ENCODE measurements at places on chromosomes 7 and 10.

- DNase-seq, result no peak
Observed at GRCh38 chr10:108862676-108863350, 1060.5 kb downstream of the XPNPEP1 start.

DNA sequence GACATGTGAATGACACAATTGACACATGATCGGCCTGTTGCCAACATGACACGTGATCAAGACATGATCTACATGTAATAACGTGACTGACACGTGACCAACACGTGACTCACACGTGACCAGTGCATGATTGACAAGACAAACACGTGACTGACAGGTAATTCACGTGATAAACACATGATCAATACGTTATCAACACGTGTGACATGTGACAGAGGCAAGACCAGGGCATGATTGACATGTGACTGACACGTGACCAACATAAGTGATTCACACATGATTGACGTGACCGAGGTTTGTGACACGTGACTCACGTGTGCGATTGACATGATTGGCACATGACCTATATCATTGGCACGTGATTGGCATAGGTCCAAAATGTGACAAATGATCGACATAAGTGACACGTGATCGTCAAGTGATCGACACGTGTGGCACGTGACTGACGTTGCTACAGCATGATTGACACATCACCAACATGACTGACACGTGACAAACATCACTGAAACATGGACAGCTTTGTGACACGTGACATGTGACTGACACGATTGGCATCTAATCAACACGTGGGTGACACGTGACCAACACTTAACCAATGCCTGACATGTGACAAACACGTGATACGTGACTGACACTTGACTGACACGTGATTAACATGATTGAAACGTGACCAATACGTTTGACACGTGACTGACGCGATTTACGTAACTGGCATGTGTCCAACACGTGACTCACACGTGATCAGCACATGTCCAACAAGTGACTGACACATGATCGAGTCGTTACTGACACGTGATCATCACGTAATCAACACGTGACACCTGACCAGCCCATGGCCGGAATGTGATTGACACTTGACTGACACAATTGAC lies 23.0 kb downstream of the CRPPA start:
- DNase-seq, result peak; percentile 58

DNA sequence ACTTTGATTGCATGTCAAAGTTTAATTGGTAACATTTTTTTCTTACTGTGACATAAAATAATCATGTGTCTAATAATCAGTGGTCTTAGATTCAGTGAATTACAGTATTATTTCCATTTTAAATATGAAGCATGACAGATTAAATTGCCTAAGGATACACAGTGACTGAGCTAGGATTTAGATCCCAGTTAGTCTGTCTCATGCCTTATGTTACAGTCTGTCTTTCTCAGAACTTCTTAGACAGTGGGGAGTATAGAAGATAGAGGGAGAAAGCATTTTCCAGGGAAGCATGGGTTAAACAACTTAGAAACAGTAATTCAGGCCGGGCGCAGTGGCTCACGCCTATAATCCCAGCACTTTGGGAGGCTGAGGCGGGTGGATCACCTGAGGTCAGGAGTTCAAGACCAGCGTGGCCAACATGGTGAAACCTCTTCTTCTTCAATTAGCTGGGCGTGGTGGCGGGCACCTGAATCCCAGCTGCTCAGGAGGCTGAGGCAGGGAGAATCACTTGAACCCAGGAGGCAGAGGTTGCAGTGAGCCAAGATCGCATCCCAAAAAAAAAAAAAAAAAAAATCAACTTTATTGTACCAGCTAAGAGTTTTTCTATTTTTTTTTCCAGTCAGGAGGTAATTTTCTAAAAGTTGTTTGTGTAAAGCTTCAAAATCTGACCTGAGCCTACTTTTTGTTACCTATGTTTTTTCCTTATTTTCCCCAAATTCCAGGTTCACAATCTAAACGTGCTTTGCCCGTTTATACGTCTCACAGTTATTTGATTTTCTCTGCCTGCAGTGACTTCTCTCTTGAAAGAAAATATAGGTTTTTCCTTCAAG lies 3.3 kb downstream of the CASD1 start:
- DNase-seq, result no peak

DNA sequence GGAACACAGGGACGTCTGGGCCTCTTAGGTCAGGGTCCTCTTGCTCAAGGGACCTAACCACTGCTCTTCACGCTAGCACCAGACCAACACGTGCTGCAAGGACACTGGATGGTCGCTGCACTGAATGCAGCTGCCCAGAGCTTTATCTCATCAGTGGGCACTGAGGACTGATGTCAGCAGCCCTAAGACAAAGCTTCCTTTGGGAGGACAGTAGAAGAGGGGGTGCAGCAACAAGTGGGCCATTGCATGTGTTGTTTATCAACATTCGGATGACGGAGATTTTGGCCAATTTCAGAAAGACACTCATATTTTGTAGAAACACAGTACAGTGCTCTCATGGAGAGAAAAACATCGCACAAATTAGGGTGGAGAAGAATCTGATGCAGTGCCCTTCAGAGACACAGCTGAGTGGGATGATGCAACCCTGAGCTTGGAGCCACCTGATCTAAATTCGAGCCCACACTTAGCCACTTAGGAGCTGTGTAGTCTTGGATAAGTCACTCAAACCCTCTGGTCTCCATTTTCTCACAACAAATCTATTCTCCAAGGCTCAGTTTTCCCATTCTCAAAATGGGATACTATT lies 1.7 kb downstream of the OPALIN start:
- DNase-seq, result no peak

- DNase-seq, result no peak
Observed at GRCh38 chr7:90797596-90797995, 201.5 kb downstream of the CDK14 start.

Measured in posterior vena cava (tissue), 2 donors.